ENCODE measurements at places on chromosomes 6 and 20.

DNA sequence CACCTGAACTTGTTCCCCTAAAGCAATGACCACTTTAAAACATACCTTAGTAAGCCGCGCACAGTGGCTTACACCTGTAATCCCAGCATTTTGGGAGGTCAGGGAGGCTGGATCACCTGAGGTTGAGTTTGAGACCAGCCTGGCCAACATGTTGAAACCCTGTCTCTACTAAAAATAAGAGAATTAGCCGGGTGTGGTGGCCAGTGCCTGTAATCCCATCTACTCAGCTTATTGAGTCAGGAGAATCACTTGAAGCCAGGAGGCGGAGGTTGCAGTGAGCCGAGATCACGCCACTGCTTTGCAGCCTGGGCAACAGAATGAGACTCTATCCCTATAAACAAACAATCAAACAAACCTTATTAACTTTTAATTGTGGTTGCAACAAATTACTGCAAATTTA, 1.6 kb upstream of the RAET1E start:
- no peak for DNase-seq

DNA sequence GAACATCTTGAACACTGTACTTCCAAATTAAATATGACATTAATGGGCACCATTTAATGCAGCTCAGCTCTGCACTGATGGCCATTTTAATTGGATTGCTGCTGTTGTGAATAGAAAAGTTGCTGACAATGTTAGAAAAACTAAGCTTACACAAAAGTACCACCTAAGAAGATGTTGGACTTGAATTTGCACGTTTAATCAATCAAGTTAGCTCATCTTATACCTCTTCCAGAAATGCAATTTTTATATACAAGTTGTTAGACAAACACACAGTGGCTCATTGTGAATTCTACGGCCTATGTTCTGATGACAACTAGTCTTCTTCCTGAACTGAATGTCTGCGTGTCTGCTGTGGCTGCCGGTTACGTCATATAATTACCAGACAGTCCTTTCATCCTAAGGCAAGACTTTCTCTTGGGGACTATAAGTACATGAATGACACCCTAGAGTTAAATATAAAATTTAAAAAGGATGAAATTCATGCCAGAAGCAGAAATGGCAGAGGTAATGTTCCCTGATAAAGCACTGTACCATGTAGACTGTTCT, 330.2 kb downstream of the EPM2A start:
- no peak for DNase-seq

GRCh38 chr6:108959972-108960582, 111.9 kb downstream of the ARMC2 start:
- DNase-seq, result no peak

- no peak for DNase-seq
Observed at GRCh38 chr20:59839400-59839799, 94.0 kb downstream of the SYCP2 start.

DNA sequence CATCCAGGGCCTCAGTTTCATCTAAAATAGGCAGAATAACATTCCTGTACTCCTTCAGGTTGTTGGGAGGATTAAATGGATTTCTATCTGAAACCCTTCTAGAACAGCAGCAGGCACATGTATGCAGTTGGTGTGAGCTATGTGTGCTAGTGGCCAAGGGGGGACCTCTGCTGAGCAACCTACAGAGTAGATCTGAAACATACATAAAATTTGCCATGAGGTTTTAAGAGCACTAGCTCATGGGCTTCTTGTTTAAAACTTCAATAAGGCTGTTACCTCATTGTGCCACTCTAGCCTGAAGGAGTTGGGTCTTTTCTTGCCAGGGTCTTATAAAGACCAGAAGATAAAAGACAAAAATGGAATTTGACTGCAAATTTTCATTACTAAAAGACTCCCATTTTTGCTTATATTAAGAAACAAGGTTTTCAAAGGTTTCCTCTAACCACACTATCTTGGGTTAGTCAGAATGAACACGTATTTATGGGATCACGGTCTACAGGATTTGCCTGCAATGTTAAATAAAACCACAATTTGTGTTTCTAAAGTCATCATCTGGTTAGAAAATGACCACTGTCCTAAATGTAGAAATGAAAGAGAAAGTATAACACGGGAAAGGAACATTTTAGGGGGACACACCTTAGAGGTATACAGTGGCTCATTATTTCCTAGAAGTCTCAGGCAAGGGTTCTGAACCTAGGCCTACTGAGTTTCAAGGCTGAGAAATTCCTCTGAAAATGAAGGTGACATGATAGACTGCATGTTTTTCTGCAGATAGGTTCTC, 144.9 kb upstream of the OLIG3 start:
- DNase-seq, result no peak

DNA sequence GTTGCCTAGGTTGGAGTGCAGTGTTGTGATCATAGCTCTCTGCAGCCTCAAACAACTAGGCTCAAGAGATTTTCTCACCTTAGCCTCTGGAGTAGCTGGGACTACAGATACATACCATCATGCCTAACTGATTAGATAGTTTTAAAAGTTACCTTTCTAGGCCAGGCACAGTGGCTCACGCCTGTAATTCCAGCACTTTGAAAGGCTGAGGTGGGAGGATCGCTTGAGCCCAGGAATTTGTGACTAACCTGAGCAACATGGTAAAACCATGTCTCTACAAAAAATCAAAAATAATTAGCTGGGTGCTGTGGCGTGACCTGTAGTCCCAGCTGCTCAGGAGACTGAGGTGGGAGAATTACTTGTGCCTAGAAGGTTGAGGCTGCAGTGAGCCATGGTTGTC, 41.2 kb downstream of the SLC17A5 start:
- DNase-seq, result no peak

GRCh38 chr20:62148908-62149314, 5.3 kb downstream of the SS18L1 start:
- no peak for DNase-seq

DNA sequence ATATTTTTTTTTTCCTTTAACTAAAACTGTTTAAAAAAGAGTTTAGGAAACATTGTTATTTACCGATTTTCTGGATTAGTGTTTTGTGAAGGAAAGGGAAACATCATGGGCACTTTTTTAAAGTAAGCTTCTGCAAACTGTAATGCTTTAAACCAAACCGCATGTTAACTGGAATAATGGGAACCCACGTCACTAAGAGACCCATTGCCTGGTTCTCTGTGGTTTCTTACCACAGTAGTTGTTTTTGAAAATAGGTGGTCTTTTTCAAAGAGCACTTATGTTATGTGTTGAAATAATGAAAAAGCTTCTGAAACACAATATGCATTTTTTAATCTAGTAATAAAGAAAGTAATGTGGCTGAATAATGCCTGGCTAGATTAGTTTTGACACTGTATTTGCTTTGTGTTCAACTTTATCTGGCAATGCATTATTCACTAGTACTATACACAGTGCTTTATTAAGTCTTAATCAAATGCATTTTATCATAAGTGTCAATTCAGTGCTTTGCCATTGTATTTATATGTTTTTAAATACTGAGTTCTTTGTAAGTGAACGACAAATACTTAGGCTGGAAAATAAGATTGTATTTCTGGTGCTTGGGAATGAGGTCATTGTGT, 754.1 kb upstream of the FLRT3 start:
- no peak for DNase-seq

DNA sequence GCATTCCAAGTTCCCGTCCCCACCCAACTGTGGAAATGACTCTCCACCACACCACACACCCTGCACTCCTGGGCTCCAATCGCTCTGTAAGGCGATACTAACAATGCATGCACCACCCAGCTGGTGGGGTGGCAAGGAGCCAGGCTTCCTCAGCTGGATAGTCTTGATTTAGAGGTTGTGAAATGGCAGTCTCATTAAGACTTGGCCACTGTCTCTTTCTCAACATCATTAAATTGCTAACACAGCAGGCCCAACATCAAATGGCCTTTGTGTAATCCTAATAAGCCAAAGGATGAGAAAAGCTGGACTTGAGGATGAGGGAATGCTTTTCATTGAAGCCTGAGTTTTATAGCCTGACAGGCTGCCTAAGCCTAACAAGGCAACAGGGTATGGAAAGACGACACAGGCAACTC, 223.7 kb downstream of the GMDS start:
- DNase-seq, result no peak

GRCh38 chr6:148414836-148415235, 72.2 kb downstream of the SASH1 start:
- DNase-seq, result no peak

DNA sequence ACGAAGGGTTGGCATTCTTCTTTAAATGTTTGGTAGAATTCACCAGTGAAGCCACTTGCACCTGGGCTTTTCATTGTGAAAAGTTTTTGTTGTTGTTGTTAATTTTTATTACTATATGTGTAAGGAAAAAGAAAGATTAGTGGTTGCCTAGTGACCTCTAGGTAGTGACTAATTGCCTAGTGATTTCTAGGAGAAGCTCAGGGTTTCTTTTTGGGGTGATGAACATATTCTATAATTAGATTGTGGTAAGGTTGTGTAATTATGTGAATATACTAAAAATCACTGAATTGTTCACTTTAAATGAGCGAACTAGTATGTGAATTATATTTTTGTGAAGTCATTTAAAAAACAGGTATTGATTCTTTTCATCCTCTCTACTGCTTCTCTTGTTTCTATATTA, 123.8 kb upstream of the TMEM170B start:
- DNase-seq, result no peak

DNA sequence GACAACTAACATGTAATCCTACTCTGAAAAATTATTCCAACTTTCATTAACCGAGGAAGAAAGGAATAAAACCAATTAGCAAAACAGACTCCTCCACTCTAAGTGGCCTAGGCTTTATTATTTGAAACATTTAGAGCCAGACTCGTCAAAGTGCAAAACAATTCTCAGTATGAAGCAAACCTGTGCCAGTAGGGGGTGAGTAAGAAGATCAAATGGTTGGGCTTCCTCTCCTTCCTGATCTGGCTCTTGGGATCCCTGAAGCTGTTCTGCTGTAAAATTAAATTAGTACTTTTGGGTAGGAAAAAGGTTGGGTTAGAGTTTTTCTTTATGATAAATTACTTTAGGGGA, 177.6 kb upstream of the MAN1A1 start:
- DNase-seq, result no peak

- no peak for DNase-seq
Observed at GRCh38 chr6:25553502-25553901, 98.5 kb upstream of the SCGN start.

GRCh38 chr6:166514196-166514595, 72.3 kb downstream of the RAMACL start:
- no peak for DNase-seq

- no peak for DNase-seq
Observed at GRCh38 chr20:17612287-17612991, 42.6 kb downstream of the DSTN start.

- no peak for DNase-seq
Observed at GRCh38 chr20:34943808-34944567, 11.6 kb downstream of the GSS start.

DNA sequence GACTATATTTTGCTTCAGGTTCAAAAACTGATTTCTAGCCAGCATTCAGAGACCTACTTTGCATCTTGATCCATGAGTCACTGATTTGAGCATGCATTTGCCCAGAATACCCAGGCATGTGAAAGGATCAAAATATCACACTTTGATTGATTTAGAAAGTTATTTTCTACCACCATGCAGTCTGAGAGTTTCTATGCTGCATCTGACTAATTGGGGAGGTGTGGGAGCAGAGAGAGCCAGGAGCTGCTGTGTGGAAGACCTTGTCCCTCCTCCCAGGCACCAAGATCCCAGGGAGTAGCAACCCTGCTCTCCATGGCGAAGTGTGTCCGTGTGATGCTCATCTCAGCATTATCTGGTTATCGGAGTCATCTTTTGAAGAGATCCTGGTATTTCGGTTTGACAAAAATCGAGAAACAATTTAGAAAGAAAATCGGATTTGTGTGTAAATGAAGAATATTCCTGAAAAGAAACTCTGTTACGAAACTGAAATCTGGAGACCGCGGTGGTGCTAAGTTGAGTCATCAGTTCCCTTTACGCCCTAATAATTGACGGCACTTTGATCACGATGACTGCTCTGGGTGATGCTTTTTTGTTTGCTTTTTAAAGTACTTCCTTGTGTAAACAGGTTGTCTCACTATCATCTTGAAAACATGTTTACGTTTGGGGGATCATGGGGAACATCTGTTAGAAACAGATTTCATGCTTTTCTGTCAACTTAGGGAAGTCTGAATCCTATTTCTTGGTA, 193.4 kb downstream of the BACH2 start:
- DNase-seq, result no peak

DNA sequence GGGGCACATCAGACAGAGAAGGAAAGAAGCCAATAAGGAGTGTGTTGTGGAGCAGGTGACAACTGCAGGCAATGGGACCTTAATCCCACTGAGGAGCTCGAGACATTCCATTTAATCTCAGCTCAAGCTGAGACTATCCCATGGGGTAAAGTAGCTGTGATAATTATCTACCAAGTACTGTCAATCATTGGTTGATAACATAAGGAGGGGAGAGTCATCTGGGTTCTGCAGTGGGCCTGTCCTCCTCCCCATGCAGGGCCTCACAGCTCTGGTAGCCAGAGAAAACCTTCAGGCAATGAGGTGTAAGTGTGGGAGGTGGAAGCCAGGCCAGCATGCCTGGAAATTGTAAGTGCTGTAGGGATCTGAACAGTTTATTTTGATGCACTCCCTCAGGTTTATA, 375.0 kb upstream of the ARID1B start:
- no peak for DNase-seq

DNA sequence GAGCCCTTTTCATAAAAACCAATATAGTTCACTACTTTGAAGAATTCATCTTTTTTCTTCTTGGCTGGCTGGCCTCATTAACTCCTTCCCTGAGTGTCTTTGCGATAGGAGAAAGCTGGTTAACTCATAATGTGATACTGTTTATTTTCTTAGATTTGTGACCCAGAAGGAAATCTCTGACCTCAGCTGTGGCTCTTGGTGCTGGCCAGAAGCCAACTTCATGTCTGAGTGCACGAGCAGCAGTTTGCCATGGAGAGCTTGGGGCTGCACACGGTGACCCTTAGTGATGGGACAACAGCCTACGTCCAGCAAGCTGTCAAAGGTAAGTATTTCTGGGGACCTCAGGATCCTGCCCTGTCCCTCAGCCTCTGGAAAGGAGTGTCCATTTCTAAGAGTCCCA, 16.7 kb upstream of the DEF6 start:
- DNase-seq, result no peak
